ENCODE measurements at places on chromosomes 12 and 14.

DNA sequence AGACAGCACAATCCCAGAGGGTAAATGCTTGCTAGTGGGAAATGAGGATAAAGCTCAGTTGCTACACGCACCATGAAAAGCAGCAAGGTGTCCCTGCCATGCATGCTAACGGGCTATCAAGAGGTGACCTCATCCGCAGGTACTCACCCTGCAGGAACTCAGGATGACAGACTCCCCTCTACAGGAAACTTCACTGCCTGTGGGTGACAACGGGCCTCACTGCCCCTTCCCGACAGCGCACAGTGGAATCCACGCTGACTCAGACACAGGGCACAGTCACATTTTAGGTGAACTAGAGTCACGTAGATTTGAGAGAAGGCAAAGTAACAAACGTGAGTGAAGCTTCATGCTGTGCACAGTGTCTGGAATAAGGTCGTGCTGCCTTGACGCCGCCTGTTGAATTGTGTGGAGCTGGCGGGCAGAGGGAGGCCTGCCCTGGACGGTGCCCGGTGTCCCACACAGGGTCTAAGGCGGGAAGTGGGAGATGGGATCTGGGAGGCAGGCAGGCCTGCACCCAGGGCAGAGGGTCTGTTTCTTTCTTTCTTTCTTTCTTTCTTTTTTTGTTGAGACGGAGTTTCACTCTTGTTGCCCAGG lies 331.8 kb downstream of the TMEM132D start:
- DNase-seq, result no peak

GRCh38 chr14:75927564-75928087 lies 54.2 kb downstream of the TGFB3 start:
- no peak for DNase-seq

GRCh38 chr12:107900588-107900987 lies 126.1 kb downstream of the ASCL4 start:
- no peak for DNase-seq

GRCh38 chr12:123391546-123392343 lies 7.8 kb downstream of the KMT5A start:
- DNase-seq, result no peak

GRCh38 chr12:110744151-110744571 lies 1.5 kb upstream of the PPP1CC start:
- DNase-seq, result no peak

DNA sequence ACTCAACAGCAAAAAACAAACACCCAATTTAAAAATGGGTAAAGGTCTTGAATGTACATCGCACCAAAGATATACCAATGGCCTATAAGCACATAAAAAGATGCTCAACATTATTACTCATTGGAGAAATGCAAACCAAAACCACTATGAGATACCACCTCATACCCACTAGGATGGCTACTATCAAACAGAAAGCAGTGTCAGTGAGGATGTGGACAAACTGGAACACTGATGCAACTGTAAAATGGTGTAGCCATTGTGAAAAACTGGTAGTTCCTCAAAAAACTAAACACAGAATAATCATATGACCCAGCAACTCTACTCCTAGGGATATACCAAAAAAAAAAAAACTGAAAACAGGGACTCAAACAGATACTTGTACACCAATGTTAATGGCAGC lies 49.3 kb downstream of the CDK17 start:
- DNase-seq, result no peak

- no peak for DNase-seq
Observed at GRCh38 chr12:122023339-122024131, 1.9 kb downstream of the BCL7A start.

GRCh38 chr14:46499521-46499920 lies 152.1 kb downstream of the RPL10L start:
- no peak for DNase-seq

- no peak for DNase-seq
Observed at GRCh38 chr14:92421751-92422150, 91.8 kb upstream of the RIN3 start.

- DNase-seq, result no peak
Observed at GRCh38 chr14:90851327-90852036, 35.3 kb upstream of the TTC7B start.

DNA sequence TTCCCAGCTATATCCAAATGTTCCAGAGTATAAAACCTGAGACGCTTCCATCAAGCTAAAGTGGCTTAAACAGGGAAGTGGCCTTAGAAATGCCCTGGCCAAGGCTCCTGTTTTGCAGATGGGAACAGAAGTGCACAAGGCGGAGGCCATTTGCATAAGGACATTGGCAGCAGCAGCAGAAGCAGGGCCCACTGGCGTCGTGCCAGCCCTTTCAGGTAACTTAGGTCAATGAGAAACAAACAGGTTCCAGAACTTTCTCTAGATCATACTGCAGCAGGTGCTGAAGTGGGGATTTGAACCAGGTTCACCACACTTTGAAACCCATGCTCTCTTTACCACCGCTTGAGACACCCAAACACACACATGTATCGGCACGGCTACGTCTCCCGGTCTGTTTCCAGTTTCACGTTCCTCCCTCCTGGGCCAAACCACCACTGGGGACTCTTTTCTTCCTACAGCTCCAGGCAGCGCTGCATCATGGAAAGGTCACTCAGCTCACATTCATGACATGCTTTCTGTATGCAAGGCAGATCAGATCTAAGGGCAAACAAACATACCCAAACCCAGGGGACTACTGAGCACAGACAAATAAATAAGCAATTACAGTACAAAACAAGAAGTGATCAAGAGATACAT lies 46.0 kb upstream of the PLEKHG6 start:
- DNase-seq, result no peak

GRCh38 chr14:29900609-29901350 lies 26.9 kb downstream of the PRKD1 start:
- DNase-seq, result no peak

DNA sequence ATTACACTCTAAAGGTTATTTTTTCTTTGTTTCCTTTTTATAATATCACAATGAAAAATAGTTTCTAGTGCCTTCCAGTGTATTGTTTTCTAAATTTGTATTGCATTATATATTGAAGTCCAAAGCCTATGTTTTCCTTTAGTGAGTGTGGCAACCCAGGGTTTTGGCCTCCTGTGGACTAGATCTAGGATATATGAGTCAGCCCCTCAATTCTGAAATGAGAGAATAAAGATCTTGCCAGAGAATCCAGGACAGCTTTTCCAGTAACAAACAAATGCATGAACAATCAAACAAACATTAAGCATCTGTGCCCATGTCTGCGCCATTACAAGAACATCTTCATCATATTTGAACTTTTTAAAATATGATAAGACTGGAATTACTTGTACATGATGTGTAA lies 70.7 kb upstream of the SSTR1 start:
- DNase-seq, result no peak

DNA sequence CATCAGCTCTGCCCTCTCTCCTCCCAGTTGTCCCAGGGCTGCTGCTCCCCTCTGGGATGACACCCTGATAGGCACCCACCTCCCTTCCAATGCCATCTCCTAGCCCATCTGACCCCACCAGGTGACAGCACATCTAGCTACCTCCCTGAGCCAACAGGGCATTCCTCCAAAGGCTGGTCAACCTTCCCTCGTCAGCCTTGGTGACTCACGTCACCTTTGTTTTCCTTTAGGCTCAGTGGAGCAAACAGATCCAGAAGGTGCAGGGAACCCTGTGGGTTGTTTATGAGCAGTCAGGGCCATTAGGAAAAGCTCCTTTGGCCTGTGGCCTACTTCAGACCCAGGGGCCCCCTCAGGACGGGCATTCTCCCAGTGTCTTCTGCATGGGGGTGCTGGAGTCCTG lies 32.4 kb downstream of the PIGH start:
- no peak for DNase-seq

DNA sequence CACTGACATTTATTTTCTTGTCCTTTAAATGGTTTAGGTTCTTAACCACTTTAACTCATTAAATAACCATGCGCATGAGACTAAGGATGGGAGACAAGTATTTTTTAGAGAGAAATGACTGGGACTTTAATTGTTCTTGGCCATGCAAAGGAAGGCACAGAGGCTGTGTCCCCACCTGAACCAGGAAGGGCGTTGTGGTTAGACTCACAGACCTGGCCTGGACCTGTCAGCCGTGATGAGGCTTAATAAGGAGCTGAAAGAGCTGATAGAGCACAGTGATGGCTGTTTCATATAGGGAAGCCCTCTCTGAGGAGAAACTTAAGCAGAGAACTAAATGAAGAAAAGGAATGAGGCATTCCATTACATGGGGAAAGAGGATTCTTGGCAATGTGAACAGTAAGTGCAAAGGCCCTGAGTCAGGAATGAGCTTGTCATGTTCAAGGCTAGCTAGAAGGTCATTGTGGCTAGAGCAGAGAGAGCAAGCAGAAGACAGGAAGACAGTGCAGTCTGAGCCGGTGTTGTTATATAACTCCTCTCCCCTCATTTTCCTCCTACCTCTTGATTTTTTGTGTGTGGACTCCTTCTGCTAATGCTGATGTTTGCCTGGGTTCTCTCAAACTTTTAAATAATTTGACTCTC lies 74.4 kb upstream of the ANO4 start:
- DNase-seq, result no peak

DNA sequence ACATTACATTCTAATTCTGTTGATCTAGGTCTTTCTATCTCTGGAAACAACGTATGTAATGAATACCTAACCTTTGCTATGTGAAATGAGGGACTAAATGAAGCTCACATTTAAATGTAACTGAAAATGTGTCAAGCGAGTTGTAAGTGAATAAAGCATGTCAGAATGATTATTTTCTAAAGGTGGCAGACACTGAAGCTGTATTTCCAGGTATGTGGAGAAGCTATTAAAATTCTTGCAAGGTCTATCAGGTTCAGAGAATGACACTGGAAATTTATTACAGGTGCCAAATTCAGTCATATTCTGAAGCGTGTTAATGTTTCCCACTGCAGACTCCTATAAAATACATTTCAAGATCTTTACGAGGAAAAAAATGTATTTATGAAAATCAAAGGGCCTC lies 641.4 kb downstream of the RPS29 start:
- no peak for DNase-seq

- DNase-seq, result no peak
Observed at GRCh38 chr12:92621833-92622232, 81.0 kb upstream of the PLEKHG7 start.

GRCh38 chr14:35965400-35965799 lies 139.3 kb downstream of the BRMS1L start:
- DNase-seq, result no peak

DNA sequence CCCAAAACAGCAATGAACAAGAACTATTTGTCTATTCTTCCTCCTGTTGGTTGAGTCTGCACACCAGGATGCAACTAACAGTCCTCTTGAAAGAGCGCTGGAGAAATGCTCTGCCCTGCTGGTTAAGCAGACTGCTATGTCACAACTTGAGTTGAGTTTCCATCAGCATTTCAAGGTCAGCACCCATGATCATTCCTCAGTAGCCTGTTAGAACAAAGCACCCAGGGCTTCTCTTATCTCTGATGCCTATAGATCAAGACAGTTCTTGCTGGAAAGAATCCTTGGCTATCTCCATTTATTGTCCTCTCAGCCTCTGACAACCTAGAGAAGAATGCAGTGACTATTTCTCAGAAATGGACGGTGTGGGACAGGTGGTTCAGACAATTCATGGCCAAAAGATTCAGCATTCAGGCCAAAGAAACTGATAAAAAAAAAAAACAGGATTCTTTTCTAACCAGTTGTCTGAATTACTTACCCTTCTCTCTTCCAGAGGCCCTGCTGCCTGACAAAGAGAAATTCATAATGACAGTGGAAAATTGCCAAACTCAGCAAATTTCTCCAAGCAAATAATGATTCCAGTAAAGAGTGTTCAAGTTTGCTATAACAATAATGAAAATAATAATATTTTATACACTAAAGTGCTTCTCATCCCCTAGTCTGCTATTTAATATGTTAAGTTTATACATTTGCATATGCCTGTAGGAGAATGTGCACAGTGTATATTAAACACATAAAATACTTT lies 306.7 kb downstream of the EMP1 start:
- no peak for DNase-seq

DNA sequence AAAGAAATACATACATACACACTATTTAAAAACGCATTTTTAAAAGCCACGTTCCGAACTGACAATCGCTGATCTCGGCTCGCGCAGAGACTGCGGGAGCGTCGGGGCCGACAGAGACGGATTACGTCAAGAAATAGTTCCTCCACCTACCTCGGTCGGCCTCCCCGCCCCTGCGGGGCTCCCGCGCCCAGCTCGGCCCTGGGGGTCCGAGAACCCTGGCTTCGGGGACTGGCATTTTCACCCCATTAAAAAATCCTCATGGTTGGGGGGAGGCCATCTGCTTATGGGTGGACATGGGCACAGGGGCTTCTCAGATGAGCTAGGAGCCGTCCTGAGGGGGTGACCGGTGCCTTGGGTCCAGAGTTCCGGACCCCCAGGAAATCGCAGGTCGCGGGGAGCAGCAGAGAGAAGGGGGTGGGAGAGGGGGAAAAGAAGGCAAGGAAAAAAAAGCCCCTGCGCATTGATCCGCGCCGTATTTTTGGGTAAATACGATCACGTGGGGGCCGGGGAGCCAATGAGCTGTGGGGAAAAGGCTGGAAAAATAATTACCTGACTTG lies 324 bp upstream of the HOXC9 start:
- DNase-seq, result no peak

DNA sequence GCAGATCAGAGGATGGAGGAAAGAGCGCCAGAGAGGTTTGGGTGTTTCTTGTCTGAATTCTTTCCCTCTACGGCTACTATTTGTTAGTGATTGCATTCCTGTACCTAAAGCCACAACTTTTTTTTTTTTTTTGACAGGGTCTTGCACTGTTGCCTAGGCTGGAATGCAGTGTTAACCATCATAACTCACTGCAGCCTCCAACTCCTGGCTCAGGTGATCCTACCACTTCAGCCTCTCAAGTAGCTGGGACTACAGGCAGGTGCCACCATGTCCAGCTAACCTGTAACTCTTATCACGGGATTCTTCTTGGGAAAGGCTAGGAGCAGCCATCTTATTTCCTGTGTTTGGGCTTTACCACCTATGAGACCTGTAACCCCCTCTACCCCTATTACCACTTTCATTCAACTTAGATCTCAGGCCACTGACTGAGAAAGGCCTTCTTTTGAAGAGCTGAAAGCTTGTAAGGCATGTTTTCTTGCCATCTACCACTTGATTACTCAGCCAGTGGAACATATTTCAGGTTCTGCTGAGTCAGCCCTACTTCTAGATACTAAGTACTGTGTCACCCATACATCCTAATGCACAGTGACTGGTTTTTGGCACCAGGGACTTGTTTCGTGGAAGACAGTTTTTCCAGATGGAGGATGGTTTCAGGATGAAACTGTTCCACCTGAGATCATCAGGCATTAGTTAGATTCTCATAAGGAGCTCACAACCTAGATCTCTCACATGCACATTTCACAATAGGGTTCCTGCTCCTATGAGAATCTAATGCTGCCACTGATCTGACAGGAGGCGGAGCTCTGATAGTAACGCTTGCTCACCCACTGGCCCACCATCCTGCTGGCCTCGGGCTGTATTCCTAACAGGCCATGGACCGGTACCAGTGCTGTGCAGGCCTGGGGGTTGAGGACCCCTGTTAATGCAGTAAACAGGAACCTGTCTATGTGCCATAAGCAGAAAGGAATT lies 6.9 kb downstream of the VEZT start:
- no peak for DNase-seq

DNA sequence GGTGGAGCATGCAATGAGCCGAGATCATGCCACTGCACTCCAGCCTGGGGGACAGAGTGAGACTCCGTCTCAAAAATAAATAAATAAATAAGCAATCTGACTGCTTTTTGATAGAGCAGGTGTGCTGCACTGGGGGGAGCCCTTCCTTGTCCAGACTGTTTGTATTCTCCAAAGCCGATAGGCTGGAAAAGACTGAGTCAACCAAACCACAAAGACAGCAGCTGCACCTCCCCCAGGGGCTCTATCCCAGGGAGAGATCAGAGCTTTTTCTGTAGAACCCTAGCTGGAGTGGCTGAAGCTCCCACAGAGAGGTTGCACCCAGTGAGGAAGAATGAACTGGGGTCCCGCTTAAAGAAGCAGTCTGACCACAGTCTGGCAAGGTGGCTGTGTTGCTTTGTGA lies 45.8 kb upstream of the LALBA start:
- no peak for DNase-seq
